ENCODE measurements at places on chromosomes 5 and 9.

DNA sequence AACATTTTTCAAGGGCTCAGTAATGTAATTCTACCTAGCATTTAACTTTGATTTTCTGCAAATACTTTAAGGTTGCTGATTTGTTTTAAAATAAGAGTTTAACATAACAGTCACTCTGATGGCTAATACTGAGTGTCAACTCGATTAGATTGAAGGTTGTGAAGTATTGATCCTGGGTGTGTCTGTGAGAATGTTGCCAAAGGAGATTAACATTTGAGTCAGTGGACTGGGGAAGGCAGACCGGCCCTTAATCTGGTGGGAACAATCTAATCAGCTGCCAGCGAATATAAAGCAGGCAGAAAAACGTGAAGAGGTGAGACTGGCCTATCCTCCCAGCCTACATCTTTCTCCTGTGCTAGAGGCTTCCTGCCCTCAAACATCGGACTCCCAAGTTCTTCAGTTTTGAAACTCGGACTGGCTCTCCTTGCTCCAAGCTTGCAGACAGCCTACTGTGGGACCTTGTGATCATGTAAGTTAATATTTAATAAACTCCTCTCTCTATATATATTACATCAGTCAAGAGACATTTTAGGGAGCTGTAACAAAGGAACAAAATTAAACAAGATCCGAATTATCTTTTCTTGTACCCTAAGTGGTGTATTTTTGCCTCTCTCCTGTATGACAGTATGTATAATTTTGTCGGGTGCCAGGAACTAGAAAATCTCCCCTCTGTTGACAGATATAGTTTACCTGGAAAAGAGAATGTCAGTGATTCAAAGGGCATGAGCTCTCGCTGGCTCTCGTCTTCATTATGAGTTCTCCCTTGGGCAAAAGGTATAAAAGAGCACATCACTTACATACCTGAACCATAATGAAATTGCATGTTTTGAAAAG lies 576.1 kb downstream of the LRRC70 start:
- DNase-seq, result no peak

- no peak for DNase-seq
Measured at GRCh38 chr5:128772356-128772755, 192.9 kb upstream of the SLC27A6 start.

- DNase-seq, result no peak
Measured at GRCh38 chr5:14870337-14871213, 1.0 kb downstream of the ANKH start.

DNA sequence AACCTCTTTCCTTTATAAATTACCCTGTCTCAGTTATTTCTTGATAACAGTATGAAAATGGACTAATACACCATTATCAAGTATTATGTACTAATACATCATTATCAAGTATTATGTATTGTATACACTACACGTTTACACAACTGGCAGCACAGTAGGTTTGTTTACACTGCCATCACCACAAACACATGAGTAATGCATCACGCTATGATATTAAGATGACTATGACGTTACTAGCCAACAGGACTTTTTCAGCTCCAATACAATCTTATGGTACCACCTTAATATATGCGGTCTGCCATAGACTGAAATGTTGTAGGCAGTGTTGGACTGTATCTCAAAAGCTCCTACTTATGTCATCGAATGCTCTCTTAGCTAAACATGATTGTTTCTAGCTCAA lies 28.2 kb downstream of the PRELID2 start:
- peak; percentile 64 for DNase-seq

GRCh38 chr9:131732061-131732526 lies 7.8 kb downstream of the RAPGEF1 start:
- no peak for DNase-seq

DNA sequence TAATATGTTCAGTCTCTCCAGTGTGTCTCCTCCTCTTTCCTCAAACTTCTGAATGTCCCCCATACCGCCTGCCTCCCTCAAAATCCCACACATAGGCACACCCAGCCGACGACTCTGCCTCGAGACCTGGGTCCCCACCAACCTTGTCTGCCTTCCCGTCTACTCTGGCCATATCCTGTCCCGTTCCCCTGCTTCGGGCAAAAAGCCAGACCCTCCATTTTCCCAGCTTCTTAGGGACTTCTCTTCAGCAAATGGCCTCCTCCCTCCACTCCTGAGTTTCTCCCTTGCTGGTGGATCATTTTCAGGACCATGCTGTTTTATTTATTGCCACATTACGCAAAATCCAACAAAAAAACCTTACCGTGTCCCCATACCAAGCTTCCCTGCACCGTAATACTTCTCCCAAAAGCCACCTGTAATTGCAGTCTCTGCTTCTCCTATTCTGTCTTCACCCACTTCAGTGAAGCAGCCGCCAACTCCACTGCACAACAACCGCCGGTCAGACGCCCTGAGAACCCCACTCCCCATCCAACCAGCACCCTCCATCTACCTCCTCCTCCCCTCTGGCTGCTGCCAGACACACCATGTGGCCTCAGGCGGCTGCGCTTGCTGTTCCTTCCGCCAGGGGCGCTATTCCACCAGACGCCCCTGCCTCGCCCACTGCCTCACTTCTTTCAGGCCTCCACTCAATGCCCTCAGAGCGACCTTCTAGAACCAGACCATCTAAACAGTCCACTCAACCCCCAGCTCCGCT lies 117.0 kb downstream of the TRPM6 start:
- DNase-seq, result peak; percentile 25

GRCh38 chr5:134006115-134006514 lies 1.3 kb upstream of the VDAC1 start:
- no peak for DNase-seq

GRCh38 chr5:19401032-19401431 lies 587.0 kb downstream of the CDH18 start:
- DNase-seq, result no peak

Data from Panc1 (cell line).